ENCODE measurements at places on chromosomes 16 and 17.

- no peak for DNase-seq
Measured at GRCh38 chr17:36107660-36108059, 4.0 kb downstream of the CCL4 start.

- DNase-seq: no peak
Measured at GRCh38 chr16:71811261-71811803, 2.7 kb upstream of the AP1G1 start.

- DNase-seq: no peak
Measured at GRCh38 chr17:7413346-7413985, 5.8 kb downstream of the NLGN2 start.

GRCh38 chr16:49018259-49018931 lies 263.2 kb downstream of the CBLN1 start:
- DNase-seq: no peak

DNA sequence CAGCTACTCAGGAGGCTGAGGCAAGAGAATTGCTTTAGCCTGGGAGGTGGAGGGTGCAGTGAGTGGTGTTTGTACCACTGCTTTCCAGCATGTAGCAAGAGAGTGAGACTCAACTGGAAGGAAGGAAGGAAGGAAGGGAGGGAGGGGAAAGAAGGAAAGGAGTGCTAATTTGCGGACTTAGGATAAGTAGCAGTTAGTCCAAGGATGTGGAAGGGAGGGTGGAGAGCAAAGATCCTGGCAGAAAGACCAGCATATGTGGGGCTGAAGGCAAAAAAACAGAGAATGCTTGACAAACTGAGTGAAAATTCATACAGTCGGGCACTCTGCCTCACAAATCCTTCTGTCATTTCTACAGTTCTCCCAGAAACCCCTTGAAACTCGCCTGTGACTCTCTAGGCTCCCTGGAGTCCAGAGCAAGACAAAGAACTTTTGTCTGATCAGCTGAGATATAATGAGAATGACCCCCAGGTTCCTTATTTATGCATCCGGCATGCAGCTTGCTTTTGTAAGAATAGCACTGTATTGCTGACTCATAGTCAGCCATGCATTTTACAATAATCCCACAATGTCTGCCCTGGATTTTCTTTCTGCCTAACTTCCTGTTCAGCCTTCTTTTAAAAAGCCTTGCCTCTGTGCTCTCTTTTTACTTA lies 31.5 kb downstream of the CDK5RAP3 start:
- DNase-seq: no peak

- no peak for DNase-seq
Measured at GRCh38 chr16:82264756-82265155, 94.7 kb upstream of the MPHOSPH6 start.

- no peak for DNase-seq
Measured at GRCh38 chr17:68834328-68834836, 120.8 kb downstream of the ABCA8 start.

DNA sequence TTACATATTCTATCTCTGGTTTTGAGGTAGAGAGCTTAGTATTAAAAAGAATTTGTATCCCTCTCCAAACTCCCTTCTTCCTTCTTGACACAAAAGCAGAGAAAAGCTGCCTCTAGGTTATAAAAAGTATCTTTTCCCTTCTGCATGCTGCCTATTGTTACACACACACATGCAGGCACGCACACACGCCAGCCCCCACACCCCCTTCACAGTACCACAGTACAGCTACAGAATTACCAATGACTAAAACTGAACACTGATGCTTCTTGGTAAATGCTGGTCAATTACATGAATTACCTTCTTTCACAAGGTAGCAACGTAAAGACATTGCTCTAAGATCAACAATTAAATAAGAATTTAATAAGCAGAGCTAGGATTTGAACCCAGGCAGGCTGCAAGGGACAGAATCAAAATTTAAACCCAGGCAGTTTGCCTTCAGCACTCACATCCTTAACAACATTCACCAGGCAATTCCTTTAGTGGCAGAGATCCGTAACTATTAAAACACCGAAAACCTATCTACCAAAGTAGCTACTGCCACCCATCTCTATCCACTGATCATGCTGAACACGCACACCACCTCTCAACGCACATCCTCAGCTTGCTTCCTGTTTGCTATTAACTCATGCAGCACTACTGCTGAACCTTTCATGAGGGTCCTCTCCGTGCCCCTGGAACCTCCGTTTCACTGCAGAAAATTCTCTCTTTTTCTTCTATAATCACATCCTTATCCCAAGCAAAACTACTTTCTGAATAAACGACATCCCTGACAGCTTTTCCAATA lies 37.8 kb downstream of the YWHAE start:
- no peak for DNase-seq

GRCh38 chr17:44241106-44241624 lies 21.7 kb upstream of the UBTF start:
- no peak for DNase-seq

DNA sequence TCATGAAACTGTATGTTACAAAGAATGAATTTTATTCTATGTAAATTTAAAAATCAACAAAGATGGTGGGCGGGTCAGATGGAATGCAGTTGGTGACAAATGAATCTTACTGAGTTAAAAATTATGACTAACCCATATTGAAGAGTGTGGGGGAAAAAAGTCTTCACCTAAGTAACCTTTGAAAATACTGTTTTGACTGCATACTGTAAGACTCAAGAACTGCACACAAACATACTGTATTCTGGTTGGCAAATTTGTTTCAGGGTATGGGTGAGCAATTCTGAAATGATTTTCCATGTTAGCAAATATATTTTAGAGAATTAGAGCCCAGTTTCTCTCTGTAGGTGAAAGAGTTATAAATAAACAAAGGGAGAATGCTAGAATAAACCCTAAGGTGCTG lies 153.7 kb upstream of the KCNJ18 start:
- no peak for DNase-seq

DNA sequence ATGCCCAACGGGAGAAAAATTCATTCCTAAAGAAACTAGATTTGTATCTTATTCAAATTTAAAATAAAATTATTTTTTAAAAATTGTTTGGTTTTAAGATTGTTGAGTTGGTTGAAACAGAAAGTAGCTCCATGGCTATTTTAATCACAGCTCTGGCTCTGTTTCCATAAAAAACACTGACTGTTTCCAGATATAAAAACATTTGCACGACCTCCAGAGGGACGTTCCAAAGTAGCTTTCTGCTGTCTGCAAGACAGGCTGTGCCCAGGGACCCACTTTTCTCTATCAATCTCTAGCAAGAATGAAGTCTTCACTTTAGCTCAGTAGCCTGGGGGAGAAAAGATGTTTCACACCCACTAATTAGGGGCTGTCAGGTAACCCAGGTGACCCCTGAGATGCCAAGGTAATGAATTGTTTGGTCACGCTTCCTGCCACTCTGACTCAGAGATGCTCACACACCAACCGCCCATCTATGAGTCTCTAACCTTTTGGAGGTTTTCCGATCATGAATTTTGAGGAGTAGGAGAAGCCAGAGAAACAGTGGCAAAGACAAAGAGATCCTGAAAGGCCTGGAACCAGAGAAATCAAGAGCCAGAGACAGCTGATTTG lies 220.1 kb upstream of the SOX9 start:
- no peak for DNase-seq

DNA sequence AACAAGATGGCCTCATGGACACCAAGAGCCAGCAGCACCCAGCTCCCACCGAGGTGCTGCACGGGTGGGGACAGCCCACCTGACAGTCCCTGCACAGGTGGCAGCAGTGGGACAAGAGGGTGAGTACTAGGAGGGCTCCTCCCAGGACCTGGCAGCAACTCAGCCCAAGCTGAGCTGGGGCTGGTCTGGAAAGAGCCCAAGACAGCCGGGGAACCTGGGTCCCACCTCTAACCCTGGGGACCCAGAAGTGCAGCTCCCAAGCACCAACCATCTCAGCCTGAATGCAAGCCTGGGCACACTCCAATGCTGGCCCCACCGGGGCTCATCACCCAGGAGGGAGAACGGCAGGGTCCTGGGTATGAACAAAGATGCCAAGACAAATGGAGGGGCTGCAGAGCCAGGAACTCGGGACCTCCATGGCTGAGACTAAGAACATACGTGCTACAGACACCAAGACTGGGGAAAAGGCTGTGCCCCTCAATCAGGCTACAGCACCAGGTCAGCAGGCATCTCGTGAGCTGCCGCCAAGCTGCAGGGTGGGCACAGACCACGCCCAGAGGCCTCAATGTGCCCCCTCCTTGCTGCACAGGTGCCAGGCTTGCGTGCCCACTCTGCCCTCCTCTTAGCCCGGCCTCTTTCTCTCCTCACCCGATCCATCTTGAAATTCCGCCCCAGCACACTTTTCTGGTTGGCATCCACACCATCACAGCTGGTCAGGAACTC lies 37.5 kb upstream of the GSG1L start:
- no peak for DNase-seq

DNA sequence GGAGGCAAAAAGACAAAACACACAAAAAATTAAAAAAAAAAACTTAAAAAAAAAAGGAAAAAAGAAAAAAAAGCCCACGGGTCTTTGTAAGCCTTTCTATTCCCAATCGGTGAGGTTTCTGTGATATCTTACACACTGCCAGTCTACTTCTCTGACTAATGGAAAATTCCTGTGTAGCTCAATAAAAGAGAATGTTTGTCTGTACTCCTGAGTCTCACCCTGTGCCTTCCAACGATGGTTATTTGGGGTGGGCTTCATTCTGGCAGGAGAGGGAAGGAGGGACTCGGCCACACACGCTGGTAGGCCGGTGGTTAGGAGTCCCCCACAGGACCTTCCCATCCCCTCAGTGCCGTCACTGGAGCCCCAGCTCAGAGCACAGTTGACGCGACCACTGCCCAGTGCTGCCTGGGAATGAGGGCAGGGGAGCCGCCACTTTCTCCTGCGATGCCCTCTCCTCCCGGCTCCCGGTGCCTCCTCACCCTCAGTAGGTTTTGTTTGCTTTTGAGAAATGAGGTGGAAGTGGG lies 68.0 kb downstream of the AMFR start:
- DNase-seq: no peak

GRCh38 chr17:31494259-31495021 lies 103.0 kb downstream of the RAB11FIP4 start:
- DNase-seq: peak; percentile 52

DNA sequence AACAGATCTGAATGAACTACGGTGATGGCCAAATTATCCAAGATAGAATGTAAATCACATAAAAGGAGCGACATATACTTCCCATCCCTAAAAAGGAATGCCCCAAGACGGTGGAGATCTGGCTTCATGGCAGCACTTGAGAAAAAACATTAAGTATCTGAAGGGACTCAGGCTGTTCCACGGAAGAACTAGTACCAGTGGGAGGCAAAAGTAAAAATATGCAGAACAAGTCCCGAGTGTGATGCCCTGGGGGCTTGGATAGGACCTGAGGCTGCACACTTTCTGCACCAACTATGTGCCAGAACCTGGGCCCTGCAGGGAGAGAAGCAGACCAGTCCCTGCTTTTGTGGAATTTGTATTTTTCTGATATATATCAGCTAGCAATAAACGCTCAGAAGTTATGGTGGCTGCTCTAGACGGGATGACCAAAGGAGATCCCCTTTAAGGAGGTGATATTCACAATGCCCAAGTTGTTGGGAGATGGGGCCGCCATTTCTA lies 539 bp upstream of the CKLF start:
- no peak for DNase-seq

- DNase-seq: no peak
Measured at GRCh38 chr17:77542011-77542410, 401.2 kb downstream of the SEC14L1 start.

GRCh38 chr17:22703204-22703603 lies 1010.9 kb downstream of the KCNJ18 start:
- no peak for DNase-seq

DNA sequence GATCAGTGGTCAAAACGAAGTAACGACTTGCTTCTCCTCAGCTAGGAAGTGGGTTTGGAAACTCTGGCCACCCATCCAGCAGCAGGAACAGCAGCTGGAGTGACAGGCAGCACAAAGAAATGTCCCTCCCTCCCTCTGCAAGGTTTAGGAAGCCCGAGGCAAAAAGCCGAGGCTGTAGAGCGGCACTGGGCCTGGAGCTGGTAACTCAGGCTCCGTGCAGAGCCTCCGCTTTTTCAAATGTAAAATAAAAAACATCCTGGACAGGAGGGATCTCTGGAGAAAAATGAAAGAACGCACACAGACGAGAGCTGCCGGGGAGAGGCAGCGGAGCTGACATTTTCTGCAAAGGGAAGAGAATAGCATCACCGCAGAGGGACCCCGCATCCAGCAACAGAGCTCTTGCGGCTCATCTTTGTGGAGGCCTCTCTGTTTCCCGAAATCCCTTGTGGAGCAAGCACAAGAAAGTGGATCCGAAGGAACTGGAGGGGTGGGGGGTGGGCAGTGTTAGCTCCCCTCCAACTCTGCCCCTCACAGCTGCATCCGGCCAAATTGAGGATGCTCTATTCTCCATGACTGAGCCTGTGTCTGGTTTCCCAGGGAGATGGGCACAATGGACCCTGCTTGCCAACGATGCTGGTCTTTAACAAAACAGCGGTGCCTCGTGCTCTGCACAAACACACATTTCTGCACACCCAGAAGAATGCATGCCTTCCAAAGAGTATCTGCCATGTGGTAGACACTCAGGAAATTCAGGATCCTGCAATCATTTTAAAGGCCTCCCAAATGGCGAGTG lies 335.5 kb upstream of the ZFHX3 start:
- no peak for DNase-seq

- DNase-seq: no peak
Measured at GRCh38 chr17:46742565-46743270, 75.8 kb downstream of the WNT3 start.

- DNase-seq: no peak
Measured at GRCh38 chr16:81558077-81558443, 113.5 kb downstream of the CMIP start.

DNA sequence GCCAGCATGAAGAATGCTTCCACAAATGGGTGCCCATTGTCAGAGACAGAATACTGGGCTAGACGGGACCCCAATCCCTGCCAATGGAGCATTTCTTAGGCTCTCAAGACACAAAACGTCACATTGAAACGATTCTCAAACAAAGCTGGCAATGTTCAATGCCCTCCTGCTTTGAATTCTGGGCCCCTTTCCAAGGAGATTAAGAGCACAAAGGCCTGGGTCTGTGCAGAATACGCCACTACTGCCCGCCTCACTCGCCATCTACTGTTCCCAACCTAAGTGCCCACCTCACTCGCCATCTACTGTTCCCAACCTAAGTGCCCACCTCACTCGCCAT lies 9.7 kb downstream of the CFAP20 start:
- no peak for DNase-seq

DNA sequence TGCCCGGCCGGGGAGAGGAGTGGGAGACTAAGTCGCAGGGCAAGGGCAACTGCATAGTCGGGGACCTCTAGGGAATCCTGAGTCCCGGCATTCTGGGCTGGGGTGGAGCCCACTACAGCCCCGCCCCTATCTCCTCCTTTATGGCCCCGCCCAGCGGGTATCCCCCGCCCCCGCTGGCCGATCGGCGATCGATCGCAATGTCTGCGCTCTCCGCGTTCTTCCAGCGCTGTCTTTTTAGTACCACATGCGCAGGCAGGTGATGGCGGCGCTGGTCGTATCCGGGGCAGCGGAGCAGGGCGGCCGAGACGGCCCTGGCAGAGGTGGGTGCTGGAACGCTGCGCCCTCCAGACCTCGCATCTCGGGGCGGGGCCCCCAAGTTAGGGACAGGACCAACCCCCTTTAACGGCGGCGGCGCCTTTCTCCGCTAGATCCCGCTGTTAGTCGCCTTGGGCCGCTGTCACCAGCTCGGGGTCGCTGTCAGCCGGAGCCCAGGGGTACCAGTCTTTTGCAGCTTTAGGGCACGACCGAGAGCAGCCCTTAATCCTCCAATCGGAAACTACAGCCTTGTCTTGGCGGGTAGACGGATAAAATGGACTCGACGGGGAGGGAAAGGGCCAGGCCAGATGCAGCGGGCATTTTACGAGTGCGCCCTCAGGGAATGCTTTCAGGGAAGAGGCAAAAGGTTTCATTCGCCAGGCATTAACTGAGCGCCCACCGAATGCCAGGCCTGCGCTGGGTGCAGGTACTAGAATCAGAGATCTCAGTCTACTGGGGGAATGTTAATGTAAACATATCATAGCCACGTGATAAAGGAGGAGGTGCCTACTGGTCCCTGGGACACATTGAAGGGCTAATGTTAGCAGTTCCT lies at the start of gene DPH1:
DPH1 (plus strand) TSS at position 243 of the 868 bp plus-strand sequence; CDS start at position 260, 17 bp downstream.
- peak; percentile 86 for DNase-seq
